ENCODE measurements at places on chromosomes 2 and 18.

DNA sequence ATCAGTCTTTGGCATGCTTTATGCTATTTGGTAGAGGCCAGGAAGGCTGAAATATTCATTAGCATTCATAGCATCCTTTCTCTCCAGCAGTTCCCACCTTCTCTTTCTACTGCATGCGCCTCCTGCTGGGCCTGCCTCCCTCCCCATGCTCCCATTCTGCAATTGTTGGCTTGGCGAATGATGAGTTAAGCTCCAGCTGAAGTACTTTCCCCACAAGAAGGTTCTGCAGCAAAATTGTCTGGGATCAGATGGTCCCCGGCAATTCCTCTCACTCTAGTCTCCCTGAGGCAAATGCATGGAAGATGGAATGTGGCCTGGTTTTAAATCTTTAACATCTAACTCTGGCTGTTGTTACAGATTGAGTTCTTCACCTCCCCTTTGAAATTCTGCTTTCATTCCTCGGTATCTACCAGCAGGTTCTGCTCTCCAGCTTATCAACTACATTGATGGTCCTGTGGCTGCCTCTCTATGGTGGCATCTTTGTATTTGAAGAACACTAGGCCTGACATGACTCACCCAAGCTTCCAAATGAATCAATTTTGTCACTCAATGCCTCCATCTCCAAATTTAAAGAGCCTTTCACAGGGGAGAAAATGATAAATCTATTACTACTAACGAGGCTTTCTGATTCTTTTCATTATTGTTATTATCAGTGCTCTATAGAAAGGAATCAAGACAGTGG lies 55.9 kb downstream of the KCTD18 start:
- no peak for DNase-seq

GRCh38 chr2:43616967-43617680 lies 19.9 kb upstream of the PLEKHH2 start:
- DNase-seq = no peak

- no peak for DNase-seq
Measured at GRCh38 chr2:171578127-171578803, 56.0 kb downstream of the CYBRD1 start.

DNA sequence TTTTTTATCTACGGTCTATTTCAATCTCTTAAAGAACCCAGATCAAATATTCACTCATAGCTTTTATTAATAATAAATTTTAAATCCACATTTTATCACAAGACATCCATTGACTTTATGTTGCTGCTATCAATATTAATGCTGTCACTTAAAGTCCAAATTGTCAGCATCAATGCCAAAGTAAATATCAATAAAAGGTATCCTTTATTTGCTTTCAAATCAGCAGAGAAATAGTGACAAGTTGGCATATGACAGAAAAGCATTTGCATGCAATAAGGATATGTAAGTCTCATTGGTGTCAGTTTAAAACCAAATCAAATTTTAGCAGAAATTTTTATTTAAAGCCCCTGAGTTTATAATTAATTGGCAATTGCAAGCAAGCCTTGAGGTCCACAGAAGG lies 775.4 kb downstream of the ADCYAP1 start:
- no peak for DNase-seq

DNA sequence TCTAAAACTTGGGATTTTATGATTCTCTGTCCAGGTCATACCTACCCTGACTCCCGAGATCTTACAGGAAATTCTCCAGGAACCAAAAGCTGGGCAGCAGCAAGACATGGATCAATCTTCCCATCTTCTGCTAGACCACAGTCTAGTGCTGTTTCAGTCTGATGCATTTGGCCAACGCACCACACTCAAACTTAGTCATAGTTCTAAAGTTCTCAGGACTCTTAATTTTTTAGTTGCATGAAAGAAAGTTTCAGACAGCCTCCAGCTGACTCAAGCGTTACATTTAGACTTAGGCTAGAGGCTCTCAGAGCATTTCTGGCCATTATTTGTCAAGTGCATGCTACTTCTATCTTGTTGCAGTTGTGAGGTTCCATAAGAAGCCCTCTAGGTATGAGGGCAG lies 230.1 kb upstream of the CCDC150 start:
- DNase-seq = no peak

DNA sequence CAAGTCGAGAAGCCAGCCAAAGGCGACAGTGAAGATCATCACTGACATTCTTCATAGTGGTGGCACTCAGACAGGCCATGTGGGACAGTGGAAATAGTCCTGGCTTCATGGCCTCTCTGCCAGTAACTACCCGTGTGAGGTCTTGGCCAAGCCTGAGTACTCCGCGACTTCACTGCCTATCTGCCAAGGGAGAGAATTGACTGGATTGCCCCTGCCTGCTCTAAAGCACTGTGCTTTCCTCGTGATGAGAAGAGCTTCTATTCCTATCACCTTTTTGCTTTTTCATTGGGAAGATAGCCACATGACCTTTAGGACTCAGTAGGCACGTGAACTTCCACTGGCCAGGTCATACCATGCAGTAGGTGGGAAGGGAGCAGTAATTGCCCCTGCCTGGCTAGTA lies 239.3 kb downstream of the HAUS1 start:
- DNase-seq = no peak

DNA sequence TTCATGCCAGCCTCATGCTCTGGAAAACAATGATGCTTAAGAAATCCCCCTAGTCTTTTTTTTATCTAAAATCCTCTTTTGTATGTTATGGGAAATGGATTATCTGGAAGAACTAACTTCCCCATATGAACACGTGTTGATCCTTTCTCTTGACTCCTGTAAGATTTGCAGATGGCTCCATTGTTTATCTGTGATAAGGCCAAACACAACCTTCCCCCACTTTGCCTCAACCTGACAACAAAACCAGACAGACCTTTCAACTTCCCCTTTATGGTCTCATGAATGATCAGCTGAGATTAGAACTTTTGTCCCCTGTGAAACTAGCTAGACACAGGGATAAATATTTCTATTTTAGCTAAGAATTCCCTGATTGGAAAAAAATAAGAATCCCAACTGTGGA lies 828.0 kb upstream of the CDH2 start:
- DNase-seq = no peak

- DNase-seq = peak; percentile 48
Measured at GRCh38 chr2:68912732-68913131, 40.0 kb downstream of the GKN2 start.

- DNase-seq = no peak
Measured at GRCh38 chr18:39872651-39873050, 2082.4 kb upstream of the PIK3C3 start.

DNA sequence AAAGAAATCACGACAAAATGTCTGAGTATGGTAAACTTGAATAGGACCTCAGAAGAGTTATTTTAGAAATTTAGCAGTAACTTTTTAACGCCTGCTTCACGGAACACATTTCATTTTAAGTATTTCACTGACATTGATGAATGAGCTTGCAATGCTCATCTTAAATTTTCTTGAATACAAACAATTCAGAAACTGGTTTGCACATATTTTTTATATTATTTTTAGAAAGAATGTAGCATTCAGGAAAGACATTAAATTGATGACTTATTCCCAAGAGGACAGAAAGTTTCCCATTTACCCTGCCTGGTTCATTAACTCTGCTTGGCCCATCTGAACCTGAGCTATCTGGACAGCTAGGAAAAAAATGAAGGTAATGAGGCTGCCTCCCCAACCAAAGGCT lies 89.3 kb downstream of the MBD2 start:
- no peak for DNase-seq

DNA sequence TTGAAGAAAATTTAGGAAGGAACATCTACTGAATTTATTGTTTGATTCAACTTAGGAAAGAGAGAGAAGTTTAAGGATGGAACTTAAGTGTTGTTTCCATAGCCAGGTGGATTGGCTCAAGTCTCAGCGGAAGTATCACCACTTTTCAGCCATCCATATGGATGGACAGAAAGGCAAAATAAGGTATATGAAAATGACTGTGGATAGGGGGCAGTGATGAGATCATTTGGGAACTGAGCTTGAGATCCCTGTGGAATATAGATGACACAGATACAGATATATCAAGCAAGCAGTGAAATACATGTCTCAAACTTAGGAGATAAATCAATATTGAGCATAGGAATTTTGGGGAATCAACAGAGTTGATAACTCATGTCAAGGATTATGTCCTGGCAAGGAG lies 1462.7 kb upstream of the NXPH2 start:
- no peak for DNase-seq

- DNase-seq = no peak
Measured at GRCh38 chr2:42286268-42286946, 74.6 kb downstream of the COX7A2L start.

DNA sequence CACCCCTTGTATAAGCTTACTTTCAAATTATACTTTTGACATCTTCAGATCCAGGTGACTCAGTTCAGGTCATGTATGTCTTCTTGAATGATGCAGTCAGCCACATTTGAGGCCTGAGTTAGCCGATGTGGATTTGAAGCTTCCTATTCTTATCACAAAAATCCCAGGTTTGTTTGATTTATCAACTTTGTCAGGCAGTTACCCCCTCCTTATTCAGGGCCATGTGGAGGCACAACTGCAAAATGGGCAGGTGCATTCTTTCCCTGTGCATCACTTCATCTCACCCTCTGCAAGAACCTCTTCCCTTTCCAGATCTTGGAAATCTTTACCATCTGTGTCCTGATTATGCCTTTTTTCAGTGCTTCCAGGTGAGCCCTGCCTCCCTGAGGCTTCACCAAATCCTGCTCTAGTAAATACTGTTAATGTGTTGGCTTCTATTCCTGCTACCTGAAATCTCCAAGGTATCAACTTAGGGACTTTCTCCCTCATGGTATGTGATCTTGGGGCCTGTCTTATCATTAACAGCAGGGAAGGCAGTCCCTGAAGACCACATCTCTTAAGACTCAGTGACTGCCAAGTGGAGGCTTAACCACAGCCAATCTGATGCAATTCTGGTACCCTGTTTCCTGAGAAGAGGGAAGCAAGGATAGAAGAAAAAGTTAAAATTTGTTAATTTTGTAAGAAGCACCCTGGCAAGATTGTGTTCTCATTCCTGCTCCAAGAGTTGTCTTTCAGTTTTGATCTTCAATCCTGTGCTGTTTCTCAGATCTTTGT lies 9.4 kb upstream of the ARHGAP28 start:
- DNase-seq = no peak

DNA sequence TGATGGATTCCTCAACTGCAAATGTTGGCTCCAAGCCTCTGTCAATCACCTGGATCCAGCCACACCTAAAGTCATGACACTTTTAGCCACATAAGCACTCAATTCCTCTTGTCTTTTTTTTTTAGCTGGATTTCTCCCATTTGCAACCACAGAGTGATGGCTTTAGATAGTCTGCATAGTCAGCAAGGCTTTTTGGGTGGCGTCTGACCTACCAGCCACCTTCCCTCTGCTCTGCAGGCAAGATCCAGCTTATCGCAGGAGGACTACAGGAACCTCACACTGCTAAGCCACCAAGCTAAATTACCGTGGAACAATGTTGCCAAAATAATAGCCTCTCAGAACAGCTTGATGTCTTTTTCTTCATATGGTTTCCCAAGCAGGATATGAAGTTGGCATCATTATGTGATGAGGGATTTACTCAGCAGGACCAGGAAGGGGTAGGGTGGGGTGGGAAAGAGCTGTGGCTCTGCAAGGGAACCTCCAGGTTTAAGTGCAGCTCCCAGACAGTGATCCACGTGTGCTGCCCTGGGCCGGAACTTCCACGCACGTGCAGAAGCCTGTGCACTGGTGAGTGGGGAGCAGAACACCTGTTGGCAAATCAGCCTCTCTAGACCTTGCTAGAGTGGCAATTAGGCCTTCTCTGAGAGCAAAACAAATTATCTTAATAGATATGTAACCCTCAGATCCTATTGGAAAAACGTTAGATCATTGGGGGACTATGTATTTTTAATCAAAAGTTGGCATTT lies 170.6 kb upstream of the NCK2 start:
- DNase-seq = no peak

DNA sequence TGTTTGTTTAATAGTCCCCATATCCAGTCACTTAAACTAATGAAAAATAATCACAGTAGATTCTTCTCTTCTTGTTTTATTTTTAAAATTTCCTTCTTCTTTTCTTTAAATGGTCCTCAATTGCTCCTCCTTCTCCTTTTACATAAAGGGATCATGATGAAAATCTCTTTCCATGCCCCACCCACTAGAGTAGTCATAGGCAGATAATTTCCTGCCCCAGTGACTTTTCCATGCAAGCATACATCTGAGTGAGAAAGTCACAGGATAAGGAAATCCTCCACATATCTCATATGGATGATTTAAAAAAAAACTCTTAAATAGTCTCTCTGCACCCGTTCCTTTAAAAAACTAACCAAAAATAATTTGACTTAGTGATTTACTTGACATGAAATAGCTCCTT lies 552.3 kb upstream of the SETBP1 start:
- no peak for DNase-seq

DNA sequence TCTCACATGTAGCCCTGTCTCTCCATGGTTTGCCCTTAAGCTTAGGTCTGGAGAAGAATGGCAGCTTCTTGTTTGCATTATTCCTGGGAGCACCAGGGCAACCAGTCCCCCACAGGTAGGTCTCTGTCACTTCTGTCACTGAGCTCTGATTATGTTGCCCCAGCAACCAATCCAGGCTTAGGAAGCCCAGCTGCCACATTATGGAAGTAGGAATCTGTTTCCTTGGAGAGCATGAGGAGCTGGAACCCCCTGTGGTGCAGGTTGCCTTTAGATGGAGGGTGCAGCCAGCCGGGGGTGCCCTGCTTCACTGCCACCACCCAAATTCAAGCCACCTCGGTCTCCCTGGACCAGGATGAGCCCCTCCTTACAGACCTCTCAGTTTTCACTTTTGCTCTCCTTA lies 4.8 kb downstream of the RESP18 start:
- no peak for DNase-seq

- DNase-seq = no peak
Measured at GRCh38 chr2:44269831-44270230, 5.4 kb upstream of the SLC3A1 start.

GRCh38 chr18:13623348-13623747 lies 103.0 kb downstream of the FAM210A start:
- DNase-seq = no peak

DNA sequence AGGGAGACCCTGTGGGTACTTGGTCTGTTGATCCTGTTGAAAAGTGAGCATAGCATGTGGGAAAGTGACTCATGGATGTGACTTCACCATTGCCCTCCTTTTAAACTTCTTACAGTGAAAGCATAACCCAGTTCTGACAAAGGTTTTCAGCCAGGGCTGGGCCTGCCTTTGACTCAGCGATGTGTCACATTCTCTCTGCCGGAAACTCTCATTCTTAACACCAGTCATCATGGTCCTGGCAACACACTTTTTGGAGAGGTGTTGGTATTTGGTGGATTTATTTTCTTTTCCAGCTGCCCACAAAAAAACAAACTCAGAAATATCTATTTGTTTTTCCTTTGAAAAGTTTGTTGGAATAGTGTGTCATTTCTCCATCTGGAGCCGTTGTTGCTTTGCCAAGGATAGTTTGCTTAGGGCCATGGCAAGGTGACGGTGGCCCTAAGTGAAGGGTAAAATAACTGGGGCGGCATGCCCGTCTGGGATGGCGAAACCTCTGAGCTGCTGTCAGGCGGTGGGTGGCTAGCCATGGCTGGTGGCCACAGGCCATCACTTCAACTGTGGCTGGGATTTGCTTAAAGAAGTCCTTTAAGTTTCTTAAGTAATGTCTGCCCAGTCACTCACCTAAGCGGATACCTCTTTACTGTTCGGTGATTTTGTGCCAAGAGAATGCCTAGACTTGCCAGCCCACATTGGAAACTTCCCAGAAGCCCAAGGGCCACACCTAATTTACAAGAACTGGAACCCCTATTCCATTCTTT lies 123.3 kb downstream of the LTBP1 start:
- no peak for DNase-seq

Data from CD4-positive, alpha-beta T cell treated with Interleukin-15 for 4 hours (primary cell).